ENCODE measurements at places on chromosomes 7 and 10.

- DNase-seq: no peak
These were observed 1.7 kb upstream of the PLXNA4 start for GRCh38 chr7:132578050-132578370.

DNA sequence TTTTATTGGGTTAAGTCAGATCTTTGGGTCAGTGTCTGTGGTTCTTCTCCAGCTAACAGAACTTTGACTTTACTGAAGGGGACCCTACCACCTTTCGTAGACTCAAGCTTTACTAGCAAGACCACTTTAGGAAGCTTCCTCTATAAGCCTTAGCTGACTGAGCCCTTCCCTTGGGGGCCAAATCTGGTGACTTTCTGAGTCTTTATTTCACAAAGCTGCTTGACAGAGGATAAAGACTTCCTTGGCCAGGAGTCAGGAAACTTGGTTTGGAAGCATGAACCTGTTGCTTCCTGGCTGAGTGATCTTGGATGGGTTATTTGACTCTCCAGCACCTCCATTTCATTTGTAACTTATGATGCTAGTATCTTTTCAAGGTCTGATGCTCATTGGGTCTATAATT lies 466.7 kb downstream of the TYW1 start:
- no peak for DNase-seq

DNA sequence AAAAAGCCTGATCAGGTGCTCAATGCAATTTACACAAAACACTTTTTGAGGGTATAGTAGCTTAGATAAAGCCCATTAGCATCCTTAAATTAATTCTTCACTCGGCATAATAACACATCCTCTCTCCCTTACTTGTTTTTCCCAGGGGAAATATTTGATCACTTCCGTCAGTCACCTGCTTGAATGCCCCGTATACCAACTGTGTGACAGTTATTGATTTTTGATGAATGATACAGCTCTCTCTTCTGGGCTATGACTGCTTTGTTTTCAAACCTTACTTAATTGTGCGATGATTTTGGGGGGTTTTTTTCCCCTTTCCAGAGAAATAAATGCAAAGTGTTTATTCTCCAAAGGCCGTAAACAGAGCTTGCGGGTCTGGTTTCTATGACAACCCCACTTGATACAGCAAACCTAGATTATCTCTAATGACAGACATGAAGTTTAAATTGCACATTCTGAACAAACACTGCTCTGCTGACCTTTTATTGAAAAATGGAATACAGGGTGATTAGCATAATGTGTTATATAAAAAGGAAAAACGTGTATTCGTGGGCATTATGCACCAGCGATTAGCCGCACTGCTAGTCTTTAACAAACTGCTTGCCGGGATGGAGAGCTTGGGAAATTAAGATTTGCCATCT lies 78.4 kb upstream of the NANOS1 start:
- DNase-seq: no peak

GRCh38 chr7:100680576-100681271 lies 7.2 kb downstream of the GNB2 start:
- no peak for DNase-seq

DNA sequence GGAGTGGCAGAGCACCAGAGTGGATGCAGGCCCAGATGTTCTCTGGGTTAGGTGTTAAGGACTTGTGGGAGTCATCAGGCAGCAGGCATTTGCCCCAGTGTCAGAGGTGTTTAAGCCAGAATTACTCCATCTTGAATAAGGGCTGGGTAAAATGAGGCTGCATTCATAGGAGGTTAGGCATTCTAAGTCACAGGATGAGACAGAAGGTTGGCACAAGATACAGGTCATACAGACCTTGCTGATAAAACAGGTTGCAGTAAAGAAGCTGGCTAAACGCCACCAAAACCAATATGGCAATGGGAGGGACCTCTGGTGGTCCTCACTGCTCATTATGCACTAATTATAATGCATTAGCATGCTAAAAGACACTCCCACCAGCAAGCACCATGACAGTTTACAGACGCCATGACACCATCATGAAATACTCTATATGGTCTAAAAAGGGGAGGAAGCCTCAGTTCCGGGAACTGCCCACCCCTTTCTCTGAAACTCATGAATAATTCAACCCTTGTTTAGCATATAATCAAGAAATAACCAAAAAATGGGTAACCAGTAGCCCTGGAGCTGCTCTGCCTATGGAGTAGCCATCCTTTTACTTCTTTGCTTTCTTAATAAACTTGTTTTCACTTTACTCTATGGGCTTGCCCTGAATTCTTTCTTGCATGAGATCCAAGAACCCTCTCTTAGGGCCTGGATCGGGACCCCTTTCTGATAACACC lies 882 bp upstream of the LRRC61 start:
- DNase-seq: no peak

- DNase-seq: no peak
These were observed 12.2 kb upstream of the CLCN1 start for GRCh38 chr7:143303733-143304132.

DNA sequence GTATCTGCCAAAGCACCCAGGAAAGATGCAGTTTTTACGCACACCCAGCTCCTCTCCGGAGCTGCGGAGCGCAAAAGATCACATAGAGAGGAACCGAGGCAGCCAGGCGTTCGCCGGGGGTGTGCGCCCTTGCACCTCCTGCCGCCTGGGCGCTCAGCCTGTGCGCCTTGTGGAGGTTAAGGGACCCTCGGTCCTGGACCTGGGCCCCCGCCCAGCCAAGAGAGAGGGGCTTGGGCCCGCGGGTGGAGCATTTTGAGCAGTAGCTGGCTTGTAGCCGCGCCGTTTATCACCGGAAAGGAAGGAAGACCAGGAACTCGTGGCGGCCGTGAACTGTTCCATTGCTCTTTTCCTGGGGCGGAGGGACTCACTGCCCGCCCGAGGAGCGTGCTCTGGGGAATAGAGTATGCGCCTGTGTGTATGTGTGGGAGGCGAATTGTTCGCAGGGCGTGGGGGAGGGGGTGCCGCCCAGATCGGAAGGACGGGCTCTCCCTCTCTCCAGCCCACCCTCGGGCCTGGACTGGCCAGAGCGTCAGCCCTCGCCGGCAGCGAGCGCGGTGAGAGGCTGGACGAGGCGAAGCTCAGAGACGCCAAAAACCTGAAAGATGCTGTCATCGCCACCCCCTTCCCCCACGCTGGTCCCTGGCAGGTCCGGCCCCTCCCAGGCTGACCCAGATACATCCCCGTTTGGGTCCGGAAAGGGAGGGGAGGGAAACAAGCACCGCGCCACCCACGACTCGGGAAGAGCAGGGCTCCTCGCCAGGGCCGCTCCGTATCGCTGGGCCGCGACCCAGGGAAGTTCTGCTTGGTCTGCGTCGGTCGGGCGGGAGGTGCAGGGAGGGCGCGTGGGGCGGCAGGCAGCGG lies 1.2 kb upstream of the WNT2 start:
- peak; percentile 18 for DNase-seq

- no peak for DNase-seq
These were observed 89.6 kb downstream of the USP6NL start for GRCh38 chr10:11521860-11522259.

DNA sequence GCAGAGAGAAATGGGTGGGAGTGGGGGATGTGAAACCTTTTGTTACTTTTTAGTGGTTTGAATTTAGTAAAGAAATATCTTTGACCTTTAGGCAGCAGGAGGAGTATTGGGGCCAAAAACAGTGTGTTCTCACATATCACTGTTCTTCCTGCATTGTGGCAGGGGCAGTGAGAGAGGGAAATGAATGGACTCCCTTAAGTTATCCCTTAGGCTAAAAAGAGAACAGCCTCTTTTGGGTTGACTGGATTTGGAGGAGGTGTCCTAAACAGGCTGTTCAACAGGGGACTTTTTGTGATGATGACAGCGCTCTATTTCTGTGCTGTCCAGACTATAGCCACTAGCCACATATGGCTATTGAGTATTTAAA lies 22.3 kb downstream of the ZNF775 start:
- DNase-seq: no peak

DNA sequence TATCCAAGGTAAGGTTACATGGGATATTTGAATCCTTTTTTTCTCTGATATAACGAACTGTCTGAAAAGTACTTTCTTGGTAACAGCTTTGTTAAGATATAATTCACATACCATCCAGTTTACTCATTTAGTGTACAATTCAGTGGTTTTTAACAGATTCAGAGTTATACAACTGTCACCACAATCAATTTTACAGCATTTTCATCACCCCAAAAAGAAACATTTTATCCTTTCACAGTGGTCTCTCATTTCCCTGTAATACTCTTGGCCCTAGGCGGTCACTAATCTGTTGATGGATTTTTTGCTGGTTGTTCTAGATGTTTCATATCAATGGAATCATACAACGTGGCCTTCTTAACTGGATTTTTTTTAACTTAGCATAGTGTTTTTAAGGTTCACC lies 91.6 kb downstream of the GLCCI1 start:
- DNase-seq: no peak

DNA sequence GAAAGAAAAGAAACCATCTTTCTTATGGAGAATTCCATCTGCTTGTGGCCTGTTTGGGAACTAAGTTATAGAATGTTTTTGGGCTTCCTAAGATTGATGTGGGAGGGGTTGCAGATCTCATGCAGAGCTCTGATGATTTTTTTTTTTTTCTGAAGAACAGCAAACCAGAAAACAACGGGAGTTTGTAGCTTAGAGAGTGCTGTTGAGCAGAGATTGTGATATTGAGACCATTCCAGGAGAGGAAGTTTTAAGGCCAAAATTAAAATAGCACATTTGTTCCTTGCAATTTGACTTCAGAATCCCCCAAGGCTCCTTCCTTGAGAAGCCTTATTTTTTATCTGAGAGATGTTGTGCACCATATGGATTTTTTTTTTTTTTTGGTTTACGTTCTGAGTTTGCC lies 159.5 kb upstream of the NRP1 start:
- no peak for DNase-seq

DNA sequence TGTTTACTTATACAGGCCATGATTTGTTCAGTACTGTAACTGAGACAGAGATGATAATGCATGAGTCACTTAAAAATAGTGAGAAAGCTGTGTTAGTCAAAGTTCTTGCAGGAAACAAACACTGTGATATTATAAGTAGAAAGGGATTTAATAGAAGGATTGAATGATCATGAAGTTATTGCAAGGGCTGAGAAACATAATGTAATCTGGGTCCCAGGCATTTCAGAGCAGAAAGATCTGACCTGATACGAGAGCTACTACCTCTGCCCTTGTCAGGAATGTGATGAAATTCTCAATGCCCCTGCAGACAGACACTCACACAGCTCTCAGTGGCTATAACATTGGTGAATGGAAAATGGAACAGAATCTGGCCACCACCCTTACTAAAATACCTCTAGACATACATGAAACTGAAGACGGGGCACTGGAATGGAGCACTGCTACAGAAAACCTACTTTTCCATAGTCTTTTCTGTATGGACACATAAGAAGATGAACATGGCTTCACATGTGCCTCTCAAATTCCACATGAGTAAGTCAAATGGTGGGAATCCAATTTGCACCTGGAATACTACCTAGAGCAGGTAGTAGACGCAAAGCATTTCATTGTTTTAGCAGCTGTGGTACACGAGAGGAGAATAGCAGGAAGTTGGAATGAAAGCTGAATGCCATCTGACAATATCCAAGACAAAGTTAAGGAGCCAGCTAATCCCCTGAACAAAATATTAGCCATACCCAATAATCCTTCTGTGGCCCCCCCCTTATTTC lies 19.1 kb upstream of the VWDE start:
- DNase-seq: no peak

- DNase-seq: no peak
These were observed 1.7 kb upstream of the TNKS2 start for GRCh38 chr10:91796331-91797047.

- no peak for DNase-seq
These were observed 247.6 kb downstream of the AUTS2 start for GRCh38 chr7:69845721-69846495.

DNA sequence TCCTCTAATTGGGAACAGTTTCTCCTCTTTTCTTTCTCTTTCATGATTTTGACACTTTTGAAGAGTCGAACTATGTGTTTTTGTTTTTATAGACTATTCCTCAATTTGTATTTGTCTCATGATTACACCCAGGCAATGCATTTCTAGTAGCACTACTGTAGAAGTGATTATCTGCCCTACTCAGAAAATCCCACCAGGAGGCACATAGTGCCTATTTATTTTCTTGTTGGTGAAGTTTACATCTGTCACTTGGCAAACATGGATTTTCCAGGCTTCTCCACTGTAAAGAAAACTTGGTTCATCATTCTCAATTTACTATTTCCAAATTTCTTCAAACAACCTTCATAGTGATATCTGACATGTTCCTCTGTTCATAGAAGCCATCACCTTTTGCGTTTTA lies 893.9 kb downstream of the CCSER2 start:
- DNase-seq: no peak

DNA sequence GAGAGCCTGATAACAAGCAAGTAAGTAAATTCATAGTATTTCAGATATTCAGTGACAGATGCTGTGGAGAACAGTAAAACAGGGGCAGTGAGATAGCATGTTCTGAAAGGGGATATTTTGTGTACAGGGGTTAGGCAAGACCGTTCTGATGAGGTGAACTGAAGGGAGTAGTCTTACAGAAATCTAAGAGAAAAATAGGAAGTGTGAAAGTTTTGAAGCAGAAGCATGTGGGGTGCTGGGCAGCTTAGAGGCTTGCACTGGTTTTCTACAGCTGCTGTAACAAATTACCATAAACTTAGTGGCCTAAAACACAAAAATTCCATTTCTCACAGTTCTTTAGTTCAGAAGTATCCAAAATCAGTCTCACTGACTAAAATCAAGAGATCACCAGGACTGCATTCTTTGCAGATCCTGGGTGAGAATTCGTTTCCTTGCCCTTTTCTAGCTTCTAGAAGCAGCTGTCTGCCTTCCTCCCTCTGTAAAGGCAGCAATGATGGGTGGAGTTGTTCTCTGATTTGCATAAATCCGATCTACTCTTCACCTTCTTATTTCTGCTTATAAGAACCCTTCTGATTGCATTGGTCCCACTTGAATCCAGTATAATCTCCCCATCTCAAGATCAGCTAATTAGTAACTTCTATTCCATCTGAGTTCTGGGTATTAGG lies 7.5 kb upstream of the KLF14 start:
- no peak for DNase-seq

DNA sequence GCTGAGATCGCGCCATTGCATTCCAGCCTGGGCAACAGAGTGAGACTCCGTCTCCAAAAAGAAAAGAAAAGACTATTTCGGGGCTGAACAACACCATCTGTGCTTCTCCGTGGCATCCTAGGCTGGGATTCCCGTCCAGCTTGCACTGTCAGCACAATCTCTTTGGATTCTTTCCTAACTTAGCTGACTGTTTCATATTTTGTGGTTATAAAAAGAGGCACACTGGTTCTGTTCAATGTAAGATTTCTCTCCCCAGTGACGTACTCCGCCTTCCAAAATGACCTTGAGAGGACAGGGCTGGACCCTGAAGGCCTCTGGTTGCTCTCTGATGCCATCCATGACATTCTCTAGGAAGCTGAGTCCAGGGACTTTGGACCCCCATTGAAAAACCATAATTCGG lies 8.8 kb downstream of the ZNHIT1 start:
- no peak for DNase-seq

- no peak for DNase-seq
These were observed 27.7 kb upstream of the DNAAF5 start for GRCh38 chr7:698515-699475.

GRCh38 chr7:116464375-116464774 lies 35.2 kb upstream of the CAV2 start:
- no peak for DNase-seq

- DNase-seq: no peak
These were observed 686.5 kb downstream of the LRMDA start for GRCh38 chr10:76117949-76118348.
